Fibroblast of skin of right biceps (primary cell): ENCODE measurements at places on chromosomes 11 and 22.

DNA sequence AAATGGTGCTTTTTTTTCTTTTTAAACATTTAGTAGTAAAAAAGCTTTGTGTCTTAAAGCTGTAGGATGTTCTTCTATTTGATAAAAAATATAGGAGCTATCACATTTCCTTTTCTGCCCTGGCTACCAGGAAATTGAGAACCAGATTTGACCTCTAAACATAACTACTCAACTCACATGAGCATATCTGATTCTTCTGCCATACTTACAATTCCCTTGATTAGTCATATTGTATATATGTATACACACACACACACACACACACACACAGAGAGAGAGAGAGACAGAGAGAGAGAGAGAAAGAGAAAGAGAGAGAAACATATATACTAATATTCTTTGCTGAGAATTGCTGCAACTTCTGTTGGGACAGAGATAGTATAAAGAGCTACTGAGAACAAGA is 23.0 kb upstream of the GDPD4 start:
- no peak for DNase-seq

- no peak for DNase-seq
Measured at GRCh38 chr11:112392904-112393303, 132.2 kb upstream of the PLET1 start.

DNA sequence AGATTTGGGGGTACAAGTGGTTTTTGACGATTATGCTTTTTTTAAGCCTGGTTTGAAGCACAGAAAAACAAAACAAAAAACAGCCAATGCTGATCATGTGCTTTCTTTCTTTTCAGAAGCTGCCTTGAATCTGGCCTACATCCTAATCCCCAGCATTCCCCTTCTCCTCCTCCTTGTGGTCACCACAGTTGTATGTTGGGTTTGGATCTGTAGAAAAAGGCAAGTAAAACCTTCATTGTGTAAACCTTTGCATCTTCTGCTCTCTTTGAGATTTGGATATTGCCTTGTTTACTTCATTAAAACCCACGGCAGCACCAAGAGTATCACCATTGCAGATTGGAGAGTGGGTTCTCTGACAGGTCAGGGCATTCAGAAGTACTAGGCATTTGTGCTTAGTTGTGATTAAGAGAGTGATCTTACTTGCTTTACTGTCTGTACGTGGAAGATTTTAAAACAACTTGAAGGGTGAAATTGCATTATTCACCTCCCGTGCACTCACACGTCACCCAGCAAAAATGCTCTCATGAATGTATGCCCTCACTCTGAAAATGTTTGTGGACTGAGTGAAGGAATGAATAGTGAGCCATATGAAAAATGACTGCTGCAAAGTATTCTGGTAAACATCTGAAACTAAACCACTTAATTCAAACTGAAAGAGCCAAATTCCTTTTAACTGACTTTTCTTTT is 17.0 kb downstream of the LAYN start:
- DNase-seq: peak; percentile 99

DNA sequence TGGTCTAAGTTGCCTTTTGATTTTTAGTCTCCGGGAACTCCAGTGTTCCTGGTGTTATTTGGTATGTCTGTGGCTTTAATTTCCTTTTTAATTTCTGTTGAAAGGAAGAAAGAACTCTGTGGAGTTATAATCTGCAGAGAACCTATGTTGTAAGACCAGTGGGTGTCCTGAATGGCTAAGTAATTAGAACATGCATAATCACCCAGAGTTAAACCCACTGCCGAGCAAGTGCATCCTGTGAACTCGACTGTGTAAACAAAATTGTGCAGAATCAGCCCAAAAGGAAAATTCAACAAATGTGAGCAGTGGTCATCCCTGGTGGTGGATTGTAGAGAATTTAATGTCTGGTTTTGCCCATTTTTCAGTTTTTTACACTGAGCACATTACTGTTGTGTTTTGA is 162.5 kb downstream of the COMMD9 start:
- DNase-seq: no peak

DNA sequence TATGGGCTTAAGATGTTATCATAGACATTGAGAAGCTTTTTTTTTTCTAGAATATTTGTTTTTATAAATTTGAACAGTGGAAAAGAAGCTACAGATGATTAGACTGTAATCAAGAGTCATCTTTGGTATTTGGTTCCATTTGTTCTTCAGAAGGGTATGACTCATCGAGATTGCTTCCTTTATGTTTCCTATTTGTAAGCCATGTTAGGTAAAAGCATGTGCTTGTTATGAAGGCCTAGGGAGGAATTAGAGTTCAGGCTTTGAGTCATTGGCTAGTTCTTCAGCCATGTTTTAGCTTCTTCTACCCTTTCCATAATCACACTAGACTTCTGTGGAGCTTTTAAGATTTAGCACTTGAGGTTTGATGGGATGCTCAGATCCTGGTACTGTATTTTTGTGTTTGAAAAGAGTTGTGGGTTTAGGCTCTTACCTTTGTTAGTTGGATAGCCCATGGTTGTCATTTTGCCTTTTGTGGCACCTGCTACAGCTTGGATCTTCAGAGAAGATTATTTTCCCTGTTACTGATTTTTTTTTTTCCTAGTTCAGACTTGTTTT is 44.3 kb downstream of the POLD3 start:
- peak; percentile 87 for DNase-seq

DNA sequence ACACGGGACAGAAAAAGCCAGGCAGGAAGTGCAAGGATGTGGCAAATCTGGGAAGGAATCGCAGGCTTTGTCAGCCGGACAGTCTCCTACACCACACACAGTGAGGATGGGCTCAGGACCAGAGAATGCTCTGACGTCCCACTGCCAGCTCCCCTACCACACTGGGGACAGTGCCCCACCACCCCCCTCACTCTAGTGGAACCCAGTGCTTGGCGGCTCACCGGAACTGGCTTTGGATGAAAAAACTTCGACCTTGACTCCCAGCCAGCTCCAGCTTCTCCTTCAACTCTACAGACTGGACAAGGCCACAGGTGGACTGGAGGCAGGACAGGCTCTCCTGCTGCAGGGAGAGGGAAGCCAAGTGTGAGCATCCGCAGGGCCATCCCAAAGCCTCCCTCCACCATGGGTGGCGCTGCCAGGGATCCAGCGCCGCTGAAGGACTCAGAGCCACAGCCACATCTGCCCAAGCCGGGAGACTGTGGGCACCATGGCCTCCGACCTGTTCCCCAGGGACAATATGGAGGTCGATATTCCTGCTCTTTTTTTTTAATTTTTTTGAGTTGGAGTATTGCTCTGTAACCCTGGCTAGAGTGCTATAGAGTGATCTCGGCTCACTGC is 24.0 kb downstream of the SERHL2 start:
- no peak for DNase-seq

- DNase-seq: no peak
Measured at GRCh38 chr11:92852946-92853345, 116.5 kb upstream of the MTNR1B start.

DNA sequence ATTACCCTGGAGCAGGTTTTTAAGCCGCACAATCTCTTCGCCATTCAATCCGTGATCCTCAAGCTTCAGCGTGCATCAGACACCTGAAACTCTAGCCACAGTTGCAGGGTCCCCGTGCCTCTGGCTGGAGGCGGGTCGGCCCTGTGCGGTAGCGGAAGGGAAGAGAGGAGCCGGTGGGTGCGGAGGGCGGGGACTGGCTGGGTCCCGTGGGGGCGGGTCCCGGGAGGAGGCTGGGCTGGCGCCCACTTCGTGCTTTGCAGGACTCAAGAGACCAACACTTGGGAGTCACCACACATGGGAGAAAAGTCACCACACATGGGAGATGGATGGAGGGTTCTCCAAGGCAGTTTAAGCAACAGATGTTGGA is 772 bp downstream of the C22orf15 start:
- DNase-seq: no peak

DNA sequence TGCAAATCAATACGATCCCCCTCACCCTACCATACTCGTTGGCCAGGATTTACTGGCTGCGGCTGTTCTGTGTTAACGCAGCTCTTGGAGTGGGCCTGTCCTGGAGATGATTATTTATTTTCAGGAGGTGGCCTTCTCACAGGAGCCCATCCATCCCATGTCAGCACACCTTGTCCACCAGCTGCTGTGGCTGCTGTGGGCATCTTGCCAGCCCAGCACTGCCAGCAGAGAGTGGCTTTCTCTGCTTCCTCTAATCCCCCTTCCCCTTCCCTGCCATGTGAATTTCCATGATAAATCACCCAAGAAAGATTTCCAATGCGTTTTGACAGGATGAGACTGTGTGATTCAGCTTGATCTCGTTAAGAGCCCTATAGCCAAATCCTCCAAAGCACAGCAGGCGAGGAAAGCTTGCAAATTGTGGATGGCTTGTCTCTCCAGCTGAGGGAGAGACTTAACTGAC is 309.1 kb upstream of the C11orf87 start:
- peak; percentile 39 for DNase-seq

DNA sequence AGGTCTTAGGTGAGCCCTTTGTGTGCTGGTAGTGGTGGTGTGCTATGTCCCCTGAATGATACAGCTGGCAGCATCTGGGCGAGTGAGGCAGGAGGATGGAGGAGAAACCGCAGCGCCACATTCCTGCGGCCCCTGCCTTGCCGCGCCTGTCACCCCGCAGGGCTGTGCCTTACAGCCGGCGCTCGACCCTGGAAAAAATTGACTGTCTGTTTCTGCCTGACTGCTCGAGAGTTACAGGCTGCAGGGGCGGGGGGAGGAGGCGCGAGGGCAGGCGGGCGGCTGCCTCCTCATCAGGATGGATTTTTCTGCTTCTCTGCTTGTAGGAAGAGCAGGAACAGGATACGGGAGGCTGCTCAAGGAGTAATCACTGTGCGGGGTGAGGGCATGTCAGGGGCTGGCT is 443.4 kb downstream of the MIAT start:
- DNase-seq: peak; percentile 89

DNA sequence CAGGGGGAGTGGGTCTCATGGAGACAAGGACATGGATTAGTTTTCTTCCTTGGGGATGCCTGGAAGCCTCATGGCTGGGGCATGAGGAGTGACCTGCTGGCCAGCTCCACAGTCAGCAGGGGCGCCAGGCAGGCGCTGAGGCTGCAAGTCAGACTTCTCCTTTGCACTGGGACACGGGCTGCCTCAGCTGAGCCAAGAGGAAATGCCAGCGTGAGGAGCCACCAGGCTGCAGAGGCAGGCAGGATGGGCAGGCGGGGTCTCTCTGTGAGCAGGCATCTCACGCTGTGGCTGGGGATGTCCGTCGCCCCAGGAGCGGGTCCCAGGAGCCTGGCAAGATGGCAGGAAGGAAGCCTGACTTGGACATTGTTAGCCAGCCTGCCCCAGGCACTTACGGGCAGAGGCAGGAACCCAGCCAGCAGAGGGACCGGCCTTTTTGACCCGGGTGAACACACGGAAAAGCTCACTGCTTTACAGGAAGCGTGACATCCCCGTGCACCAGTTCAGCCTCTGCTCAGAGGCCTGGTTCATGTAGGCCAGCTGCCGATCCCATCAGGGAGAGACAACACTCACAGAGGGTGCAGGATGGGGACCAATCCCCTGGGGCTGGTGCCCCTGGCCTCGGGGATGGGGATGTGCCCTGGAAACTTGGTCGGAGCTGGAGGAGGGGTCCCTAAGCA is 10.2 kb downstream of the GNB1L start:
- peak; percentile 19 for DNase-seq

DNA sequence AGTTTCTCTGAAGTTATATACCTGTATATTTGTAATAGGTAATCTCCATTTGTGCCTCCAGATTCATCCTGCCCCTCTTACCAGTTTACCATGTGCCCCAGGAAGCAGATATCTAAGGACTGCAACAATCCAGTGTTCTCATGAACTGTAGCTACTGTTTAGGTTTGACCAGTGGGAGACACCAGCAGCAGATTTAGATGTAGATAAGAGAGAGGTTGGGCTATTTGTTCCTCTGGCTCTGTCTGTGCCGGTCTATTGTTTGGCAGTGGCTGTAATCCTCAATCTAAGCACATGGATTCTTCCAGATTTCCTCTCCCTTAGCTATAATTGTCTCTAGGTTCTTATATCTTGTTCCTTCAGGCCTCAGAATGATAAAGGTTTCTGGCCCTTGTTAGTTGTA is 88.4 kb downstream of the ANO3 start:
- DNase-seq: no peak

- no peak for DNase-seq
Measured at GRCh38 chr22:37517826-37518450, 1.3 kb downstream of the CARD10 start.

- no peak for DNase-seq
Measured at GRCh38 chr22:24947881-24948280, 1.4 kb upstream of the LHFPL7 start.

GRCh38 chr22:17641269-17641668 is 2.7 kb downstream of the BCL2L13 start:
- no peak for DNase-seq
